ENCODE measurements at places on chromosomes 16 and 17.

DNA sequence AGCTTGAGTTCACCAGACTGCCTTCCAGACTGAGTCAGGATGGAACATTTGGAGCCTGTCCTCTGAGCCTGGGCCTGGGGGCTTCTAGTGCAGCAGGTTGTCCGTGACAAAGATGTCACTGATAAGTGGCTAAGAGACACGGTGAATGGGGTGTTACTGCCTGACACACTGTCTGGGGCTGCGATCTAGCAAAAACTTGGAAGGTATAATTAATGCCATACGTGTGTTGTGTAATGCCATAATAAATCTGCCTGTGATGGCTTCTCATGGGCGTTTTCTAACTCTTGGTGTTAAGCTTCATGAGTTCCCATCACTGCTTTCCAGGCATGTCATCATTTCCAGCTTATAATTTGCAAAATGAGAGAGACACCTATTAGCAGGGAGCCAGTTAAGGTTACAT lies 215.4 kb downstream of the UTP18 start:
- H3K27ac ChIP-seq, result no peak overlapping the region
- H3K4me3 ChIP-seq, result no peak overlapping the region
- H3K27me3 ChIP-seq, result no peaks in the 10 kb centered on the region
- no peaks in the 10 kb centered on the region for H3K36me3 ChIP-seq
- H3K4me1 ChIP-seq, result no peaks in the 10 kb centered on the region

DNA sequence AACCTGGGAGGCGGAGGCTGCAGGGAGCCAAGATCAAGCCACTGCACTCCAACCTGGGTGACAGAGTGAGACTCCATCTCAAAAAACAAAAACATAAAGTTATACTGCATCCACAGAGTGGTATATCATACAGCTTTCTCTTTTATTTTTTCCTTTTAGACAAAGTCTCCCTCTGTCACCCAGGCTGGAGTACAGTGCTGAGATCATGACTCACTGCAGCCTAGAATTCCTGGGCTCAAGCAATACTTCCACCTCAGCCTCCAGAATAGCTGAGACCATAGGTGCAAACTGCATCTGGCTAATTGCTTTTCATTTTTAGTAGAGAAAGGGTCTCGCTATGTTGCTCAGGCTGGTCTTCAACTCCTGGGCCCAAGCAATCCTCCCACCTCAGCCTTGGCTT lies 10.0 kb upstream of the COPRS start:
- H3K4me1 ChIP-seq, result no peaks in the 10 kb centered on the region
- no peak for DNase-seq
- peaks cover 49% of the 10 kb centered on the region for H3K36me3 ChIP-seq
- no peak overlapping the region for H3K27ac ChIP-seq
- H3K27me3 ChIP-seq, result no peaks in the 10 kb centered on the region
- H3K4me3 ChIP-seq, result no peak overlapping the region

DNA sequence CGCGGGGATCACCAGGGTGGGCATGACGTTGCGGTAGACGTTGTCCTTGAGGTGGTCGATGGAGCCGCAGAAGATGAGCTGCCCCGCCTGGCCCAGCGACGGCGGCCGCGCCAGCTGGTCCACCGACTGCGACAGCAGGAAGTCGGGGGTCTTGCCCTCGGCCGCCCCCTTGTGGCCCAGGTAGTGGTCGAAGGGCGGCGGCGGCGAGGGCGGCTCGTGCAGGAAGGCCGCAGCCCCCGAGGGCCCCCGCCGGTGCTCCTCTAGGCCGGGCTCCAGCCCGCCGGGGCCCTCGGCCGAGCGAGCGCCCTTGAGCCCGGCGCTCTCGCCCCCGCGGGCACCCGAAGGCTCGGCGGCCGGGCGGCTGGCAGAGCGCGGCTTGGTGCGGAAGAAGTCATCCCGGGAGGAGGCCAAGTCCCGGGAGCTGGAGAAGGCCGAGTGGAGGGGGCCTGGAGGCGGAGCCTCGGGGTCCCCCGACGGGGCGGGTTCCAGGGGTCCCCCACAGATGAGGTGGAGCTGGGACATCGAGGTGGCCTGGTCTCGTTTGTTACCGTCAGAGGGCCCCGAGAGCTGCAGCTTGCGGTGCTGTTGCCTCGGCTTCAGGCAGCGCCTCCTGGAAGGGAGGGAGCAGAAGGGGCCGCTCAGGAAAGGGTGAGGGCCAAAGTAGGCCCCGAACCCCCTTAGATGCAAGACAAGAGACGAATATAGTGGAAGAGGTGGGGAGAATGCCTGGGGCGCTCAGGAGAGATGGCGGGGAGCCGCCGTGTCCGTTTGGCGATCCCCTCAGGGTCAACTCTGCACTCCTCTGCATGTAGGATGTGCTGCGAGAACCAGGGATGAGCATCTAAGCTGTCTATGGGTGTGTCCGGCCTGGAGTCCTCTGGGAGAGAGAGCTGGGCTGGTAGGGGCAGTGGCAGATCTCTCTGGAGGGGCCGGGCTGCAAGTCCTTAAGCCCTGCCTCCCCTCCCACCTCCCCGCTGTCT lies 8.8 kb downstream of the FAM171A2 start:
- peak overlapping the region; percentile 37 for H3K4me3 ChIP-seq
- no peak overlapping the region for H3K27ac ChIP-seq
- no peak for DNase-seq
- no peaks in the 10 kb centered on the region for H3K27me3 ChIP-seq
- peaks cover 34% of the 10 kb centered on the region for H3K36me3 ChIP-seq

DNA sequence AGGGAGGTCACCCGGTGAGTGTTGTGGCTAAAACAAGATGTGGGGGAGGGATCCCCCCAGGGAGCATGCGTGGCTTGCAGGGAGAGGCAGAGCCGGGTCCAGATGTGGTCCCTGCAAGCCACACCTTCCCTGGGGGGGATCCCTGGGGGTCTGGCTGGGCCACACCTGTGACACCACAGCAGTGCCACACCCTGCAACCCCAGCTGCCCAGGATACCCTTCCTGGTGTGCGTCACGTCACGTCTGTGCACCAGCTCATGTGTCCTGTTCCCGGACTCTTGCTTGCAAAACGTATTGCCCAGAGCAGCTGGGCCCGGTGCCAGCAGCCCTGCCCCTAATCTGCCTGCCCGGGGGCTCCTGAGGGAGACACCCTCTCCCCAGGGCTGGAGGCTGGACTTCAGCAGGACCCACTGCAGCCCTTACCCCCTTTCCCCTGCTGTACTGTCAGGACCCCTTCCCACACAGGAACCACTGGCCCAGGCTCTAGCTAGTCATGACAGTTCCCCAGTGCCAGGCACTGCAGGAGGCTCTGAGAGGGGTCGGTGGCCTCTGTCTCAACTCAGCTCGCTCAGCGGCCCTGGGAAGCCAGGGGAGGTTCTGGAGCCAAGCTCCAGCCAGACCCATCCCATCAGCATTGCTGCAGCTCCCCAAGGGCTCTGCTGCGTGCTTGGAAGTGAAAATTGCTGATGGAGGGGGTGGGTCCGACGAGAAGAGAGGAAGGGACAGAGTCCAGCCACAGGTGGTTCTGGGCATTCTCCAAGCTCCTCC lies 25.8 kb upstream of the ACSF3 start:
- H3K27ac ChIP-seq, result no peak overlapping the region
- H3K4me3 ChIP-seq, result no peak overlapping the region
- DNase-seq, result no peak
- no peaks in the 10 kb centered on the region for H3K36me3 ChIP-seq

GRCh38 chr17:81840826-81841778 lies 6.3 kb upstream of the PPP1R27 start:
- no peak for DNase-seq
- no peaks in the 10 kb centered on the region for H3K4me1 ChIP-seq
- no peaks in the 10 kb centered on the region for H3K27me3 ChIP-seq
- H3K36me3 ChIP-seq, result peaks cover 31% of the 10 kb centered on the region
- H3K27ac ChIP-seq, result no peak overlapping the region
- no peak overlapping the region for H3K4me3 ChIP-seq

- no peak overlapping the region for H3K4me3 ChIP-seq
- DNase-seq, result no peak
- H3K27ac ChIP-seq, result no peak overlapping the region
- no peaks in the 10 kb centered on the region for H3K36me3 ChIP-seq
- H3K27me3 ChIP-seq, result no peaks in the 10 kb centered on the region
Observed at GRCh38 chr16:51125992-51126391, 25.1 kb downstream of the SALL1 start.

DNA sequence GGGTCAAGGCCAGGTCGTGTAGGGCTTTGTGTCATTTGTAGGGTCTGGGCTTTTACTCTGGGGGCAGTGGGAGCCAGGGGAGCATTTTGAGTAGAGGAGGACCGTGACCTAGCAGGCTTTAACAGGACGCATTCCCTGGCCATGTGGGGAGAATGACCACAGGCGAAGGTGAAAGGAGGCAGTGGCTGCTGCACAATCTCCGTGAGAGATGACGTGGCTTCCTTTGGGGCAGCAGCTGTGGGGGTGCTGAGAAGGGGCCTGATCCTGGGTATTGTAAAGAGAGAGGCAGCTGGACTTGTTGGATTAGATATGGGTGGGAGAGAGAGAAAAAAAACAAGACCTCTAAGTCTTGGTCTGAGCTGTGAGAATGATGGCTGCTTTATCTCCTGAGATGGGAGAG lies 46.0 kb downstream of the KATNIP start:
- DNase-seq, result no peak
- H3K27ac ChIP-seq, result no peak overlapping the region
- no peaks in the 10 kb centered on the region for H3K36me3 ChIP-seq
- no peaks in the 10 kb centered on the region for H3K4me1 ChIP-seq

- peak; percentile 89 for DNase-seq
- peaks cover 5% of the 10 kb centered on the region for H3K4me1 ChIP-seq
- no peaks in the 10 kb centered on the region for H3K36me3 ChIP-seq
- no peaks in the 10 kb centered on the region for H3K27me3 ChIP-seq
- H3K4me3 ChIP-seq, result peak overlapping the region; percentile 49
Observed at GRCh38 chr17:45021607-45022287, 29.7 kb downstream of the DCAKD start.

- no peaks in the 10 kb centered on the region for H3K27me3 ChIP-seq
- no peak for DNase-seq
- H3K36me3 ChIP-seq, result peaks cover 55% of the 10 kb centered on the region
- no peak overlapping the region for H3K27ac ChIP-seq
- H3K4me1 ChIP-seq, result peaks cover 24% of the 10 kb centered on the region
- H3K4me3 ChIP-seq, result no peak overlapping the region
Observed at GRCh38 chr17:64491034-64491860, 5.6 kb downstream of the POLG2 start.

DNA sequence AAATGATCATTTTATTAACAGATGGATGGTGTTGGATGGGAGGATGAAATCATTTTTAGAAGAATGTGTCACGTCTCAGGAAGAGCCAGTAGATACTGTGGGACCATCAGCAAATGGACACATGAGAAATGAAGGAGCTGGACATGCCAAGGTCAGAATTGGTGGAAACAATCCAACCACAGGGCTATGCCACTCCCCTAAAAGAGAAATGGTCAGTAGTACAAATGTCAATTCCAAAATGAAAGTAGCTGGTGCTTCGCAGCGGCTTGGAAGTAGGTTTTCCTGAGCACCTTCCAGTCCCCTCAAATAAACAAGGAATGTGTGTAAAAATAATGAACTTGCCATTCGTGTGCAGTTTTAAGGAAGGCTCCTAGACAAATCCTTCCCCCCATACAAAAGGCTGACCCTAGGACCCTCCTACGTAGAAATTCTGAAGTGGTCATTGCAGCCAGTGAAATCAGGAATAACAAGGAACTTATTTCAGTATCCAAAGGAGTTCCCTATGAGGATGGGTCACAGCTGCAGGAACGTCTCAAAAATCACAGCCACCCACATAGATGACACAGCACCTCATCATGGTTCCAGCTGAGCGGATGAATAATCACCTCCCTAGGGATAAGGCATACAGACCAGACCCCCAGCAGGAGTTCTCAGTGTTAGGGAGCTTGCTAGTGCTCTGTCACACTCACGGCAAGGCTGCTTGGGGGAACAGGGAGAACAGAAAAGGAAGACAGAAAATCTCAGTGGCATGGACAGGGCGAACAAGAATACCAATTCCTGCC lies 239.2 kb downstream of the HS3ST3A1 start:
- no peaks in the 10 kb centered on the region for H3K4me1 ChIP-seq
- no peak overlapping the region for H3K4me3 ChIP-seq
- no peak for DNase-seq
- no peak overlapping the region for H3K27ac ChIP-seq

DNA sequence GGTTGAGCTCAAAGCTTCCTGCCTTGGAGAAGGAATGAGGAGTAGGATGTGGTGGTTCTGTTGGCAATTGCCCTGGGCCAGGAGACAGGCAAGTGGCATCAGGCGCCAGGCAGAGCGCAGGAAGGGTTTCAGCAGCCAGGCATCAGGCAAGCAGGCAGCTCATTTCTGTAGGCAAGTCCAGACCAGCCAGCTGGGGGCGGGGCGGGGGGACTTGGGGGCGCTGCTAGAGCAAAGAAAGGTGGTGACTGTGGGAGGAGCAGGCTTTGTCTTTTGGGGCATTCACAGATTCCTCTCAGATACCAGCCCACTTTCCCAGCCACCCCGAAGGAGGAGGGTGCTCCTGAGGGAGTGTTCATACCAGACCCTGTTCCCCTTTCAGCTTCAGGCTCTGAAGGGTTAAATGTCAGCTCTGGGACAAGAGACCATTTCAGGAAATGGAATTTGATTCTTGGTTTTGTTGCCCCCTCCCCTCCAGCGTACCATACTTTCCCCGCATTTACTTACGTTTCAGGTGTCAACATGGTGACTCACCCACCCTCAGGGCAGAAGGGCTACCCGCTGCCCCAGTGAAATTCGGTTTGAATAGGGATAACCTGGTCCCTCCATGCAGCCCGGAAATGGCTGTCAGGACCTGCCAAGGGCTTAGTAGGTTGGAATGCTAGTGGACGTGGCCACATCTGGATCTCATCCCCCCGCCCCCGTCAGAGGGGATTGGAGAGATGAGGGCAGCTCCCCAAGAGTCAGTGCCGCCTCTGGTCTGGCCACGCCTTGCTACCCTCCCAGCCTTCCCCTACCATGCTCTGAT lies 13.2 kb downstream of the NGFR start:
- H3K4me1 ChIP-seq, result no peaks in the 10 kb centered on the region
- no peak overlapping the region for H3K27ac ChIP-seq
- H3K4me3 ChIP-seq, result no peak overlapping the region
- DNase-seq, result no peak

- H3K4me3 ChIP-seq, result no peak overlapping the region
- H3K36me3 ChIP-seq, result no peaks in the 10 kb centered on the region
- DNase-seq, result no peak
- H3K27me3 ChIP-seq, result no peaks in the 10 kb centered on the region
- peaks cover 4% of the 10 kb centered on the region for H3K4me1 ChIP-seq
Observed at GRCh38 chr17:19703106-19703827, 13.1 kb downstream of the SLC47A2 start.

Measured in sigmoid colon (tissue), 7 donors.